ENCODE measurements at places on chromosomes 3 and 15. TPM values are rescaled to one million over a fixed set of nuclear protein-coding genes. Genes with fewer than 3 reads are reported as not detected.

GPR176 gene
- not detected for total RNA-seq

DNA sequence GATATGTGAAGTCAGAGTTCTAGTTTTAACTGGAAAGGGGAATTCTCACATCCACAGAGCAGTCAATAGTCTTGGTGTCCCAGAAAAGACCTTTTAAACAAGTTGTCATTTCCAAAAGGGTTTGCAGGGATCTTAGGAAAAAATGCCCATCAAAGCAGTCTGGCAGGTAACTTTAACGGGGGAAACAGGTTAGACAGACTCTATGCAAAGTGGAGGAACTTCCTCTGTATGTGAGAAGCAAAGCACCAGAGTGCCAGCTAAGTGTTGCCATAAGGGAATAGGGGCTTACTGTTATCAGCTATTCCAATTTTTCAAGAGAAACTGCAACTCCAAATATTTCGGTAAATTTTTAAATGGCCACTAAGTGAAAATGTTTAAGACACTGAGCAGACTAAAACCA, 307.9 kb upstream of the MDFIC2 start:
- H3K4me3 ChIP-seq = no peak overlapping the region
- no peaks in the 10 kb centered on the region for H3K36me3 ChIP-seq
- H3K4me1 ChIP-seq = no peaks in the 10 kb centered on the region

GRCh38 chr3:62332017-62332416, 41.3 kb downstream of the FEZF2 start:
- no peaks in the 10 kb centered on the region for H3K36me3 ChIP-seq
- no peaks in the 10 kb centered on the region for H3K27me3 ChIP-seq
- no peak for DNase-seq
- H3K27ac ChIP-seq = no peak overlapping the region

GRCh38 chr3:23735535-23736326, 70.0 kb upstream of the UBE2E1 start:
- DNase-seq = no peak
- no peak overlapping the region for H3K27ac ChIP-seq
- H3K36me3 ChIP-seq = no peaks in the 10 kb centered on the region

All from activated CD8-positive, alpha-beta memory T cell treated with anti-CD3 and anti-CD28 coated beads, Interleukin-2, amount 10 ng/mL, durations not matched to agents 7 days and 5 days (primary cell).